ENCODE measurements at places on chromosomes 3 and 15.
A peak's percentile ranks its signal among the peaks of the same experiment; 100 is the strongest.

DNA sequence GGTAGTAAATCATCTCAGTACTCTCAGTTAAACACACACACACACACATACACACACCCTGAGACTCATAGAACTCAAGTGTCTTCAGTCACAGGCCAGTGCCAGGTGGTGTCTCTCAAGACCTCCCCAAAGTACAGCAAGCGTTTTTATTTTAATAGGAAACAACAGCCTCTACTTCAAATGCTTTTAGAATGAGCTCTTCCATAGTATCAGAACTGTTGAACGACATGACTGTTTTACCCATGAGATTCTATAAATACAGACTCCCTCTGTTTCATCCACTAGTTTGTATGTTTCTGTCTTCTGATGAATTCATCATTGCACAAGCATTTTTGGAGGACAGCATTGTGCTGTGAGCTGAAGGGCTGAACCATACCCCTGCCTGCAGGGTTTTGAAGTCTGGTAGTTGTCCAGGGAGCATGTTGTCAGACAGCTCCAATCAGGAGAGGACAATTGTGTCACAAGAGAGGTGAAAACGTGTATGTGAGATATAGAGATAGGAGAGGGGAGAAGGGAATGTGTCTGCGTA, 201.0 kb upstream of the BCL6 start:
- DNase-seq, result no peak

- DNase-seq, result no peak
These were observed 111.0 kb upstream of the CPNE4 start for GRCh38 chr3:132145833-132146232.

DNA sequence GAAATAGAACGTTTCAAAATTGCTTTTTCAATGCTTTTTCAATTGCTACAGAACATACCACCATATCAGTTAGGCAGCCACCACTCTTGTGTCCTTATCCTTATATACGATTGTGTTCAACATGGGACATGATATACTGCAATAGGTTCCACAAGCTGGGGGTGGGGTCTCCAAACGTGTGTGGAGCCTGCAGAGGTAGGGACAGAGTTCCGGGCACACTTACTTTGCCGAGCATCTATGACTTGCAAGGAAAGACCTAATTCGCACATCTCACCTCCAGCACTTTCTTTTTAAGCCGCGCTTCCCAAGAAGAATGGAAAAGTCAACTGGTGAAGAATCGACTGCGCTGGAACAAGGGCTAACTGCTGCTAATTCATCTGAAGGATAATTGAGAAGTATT, 39.6 kb upstream of the SFMBT1 start:
- DNase-seq, result no peak

- DNase-seq, result no peak
These were observed 152.4 kb downstream of the TJP1 start for GRCh38 chr15:29669823-29670222.

DNA sequence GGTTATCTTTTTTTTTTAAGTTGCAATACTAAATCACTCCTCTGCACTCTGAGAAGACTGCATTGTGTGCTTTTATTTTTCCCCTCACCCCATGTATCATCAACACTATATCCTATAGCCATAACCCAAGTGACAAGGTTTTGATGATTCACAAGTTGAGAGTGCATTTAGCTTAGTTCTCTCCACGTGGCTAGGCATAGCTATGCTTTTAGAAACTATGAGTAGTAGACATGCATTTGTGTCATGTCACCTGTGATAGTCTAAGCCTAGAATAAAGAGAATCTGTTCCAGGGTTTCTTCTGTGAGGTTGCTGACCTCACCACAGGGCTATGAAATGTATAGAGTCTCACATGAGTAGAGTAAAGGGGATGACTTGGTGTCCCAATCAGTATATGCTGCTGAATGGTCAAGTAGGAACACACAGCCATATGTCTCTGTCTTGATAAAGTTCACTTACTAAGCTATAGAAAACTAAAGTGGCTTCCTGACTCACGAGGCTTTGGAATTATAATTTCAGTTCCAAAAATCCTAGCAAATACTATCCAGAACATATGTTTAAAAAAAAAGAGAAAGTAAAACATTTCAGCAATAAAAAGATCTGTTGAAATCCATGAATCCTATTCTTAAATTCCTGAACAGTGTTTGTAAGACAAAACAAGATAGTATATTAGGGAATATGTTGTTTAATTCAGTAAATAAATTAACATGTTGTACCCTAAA, 206.3 kb downstream of the LSAMP start:
- DNase-seq, result no peak

- no peak for DNase-seq
These were observed 22.0 kb downstream of the GPR15 start for GRCh38 chr3:98553753-98554152.

DNA sequence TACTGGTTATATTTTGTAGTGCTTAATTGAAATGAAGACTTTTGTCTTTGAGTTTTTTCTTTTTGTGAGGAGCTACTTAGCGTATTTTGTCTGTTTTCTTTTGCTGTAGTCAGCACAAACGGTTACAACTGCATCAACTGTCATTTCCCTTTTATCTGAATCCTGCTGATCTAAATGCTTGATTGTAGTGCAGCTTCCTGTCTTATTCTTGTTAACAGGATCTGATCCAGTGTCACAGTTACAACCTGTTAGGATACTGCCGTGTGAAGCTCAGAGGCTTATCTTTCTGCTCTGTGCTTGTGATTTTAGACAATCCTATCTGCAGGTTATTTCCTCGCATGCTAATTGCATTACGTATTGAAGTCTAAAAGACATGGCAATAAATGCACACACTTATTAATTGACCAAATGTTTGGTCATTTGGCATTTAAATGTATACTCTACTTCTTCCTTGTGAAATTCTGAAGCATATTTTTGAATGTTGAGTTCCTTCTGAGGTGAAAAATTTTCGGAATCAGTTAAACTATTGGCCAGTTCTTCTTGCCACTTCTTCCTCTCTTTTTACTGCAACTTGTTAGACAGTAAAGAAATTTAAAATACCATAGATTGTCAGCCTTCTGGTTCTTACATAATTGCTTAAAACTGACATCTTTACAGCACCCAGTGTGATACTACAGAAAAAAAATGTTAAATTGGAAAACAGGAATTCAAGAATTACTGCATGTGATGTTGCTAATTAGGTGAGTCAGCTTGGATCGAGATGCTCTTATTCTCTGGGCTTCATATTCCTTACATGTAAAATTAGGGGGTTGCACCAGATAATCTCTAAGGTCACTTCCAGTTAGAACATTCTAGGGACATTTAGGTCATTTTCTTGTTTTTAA, 168.2 kb downstream of the MBNL1 start:
- no peak for DNase-seq

DNA sequence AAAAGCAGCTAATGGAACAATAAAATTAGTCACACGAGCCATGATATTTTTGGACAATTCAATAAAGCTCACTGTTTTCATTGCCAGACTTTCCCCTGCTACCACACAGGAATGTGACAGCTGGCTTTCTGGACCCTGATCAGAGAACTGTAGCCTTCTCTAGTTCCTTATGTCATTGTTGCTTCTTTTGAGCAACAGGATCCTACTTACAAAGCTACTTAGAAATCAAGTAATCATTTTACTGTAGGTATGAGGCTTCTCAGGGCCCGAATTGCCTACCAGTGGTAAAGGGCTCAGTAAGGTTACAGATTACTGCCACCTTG, 94.3 kb upstream of the AADACL2 start:
- no peak for DNase-seq

- DNase-seq, result no peak
These were observed 150.2 kb downstream of the CHST2 start for GRCh38 chr3:143269741-143270140.

GRCh38 chr15:89051875-89052274, 36.4 kb upstream of the ABHD2 start:
- no peak for DNase-seq

DNA sequence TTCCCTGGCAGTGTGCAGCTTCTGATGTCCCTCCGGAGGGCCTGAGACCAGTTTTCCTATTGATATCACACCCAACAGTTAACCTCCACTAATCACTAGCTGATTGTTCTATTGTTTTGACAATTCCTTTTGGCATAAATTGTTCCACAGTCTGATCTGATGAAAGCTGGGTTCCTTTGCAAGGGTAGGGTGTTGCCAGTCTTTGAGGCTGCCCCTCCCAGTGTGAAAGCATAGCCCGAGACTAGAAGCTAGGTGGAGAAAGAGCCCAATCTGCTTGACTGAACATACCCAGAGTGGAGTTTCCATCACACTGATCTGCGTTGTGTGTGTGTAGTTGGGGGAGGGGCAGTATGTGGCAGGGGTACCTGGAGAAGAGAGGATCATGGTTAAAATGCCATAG, 10.3 kb upstream of the PRICKLE2 start:
- no peak for DNase-seq

DNA sequence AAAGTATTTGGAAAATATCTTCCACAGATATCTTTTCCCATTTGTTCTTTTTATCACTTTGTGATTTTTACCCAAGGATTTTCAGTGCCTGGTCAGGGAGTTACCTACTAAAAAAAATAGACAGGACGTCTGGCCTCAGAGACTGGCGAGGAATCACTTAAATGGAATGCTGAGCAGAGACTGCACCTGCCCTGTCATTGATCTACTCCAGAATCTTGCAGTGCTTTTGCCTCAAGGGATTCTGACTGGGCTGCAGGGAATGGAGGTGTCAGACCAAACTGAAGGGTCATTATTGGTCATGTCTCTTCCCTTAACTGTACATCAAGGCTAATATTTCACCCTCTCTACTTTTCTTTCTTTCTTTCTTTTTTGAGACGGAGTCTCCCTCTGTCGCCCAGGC, 12.1 kb upstream of the RYR3 start:
- DNase-seq, result no peak

GRCh38 chr3:42096796-42097565, 5.8 kb downstream of the TRAK1 start:
- peak; percentile 75 for DNase-seq

DNA sequence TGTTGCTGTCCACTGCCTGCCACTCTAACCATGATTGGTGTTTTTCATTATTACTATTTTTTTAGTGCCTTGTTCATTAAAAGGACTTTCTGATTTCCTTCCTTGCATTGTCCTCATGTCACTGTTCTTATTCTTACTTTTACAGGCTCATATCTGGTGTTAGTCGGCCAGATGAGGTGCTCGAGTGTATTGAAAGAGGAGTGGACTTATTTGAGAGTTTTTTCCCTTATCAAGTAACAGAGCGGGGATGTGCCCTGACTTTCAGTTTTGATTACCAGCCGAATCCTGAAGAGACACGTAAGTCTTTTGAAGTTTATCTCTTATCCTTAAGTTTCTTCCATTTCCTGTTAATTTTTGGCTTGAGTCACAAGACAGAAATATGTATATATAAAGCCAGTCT, 23.2 kb downstream of the QTRT2 start:
- no peak for DNase-seq

GRCh38 chr15:85474700-85475316, 94.4 kb downstream of the AKAP13 start:
- DNase-seq, result no peak

DNA sequence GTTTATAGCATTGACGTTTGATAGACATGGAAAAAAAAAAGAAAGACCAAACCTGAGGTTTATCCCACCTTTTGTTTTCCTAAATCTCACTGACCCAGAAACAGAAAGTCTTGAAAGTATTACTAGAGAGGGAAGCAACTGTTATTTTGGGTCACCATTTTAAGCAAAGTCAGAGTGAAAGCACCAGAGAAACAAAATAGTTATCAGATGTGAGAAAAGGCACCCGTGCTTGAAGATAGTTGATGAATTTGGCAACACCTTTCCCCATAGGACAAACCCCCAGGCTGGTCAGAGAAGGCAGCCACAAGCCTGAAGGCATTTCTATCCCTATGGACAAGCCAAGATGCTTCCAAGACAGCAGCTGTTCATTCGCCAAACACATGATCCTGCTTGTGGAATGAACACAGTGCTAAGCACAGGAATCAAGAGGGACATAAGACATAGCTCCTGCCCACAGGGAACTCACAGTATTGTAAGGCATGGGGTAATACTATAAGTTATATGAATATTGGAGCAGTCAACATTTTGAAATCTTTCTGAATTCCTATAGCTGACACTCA, 170.9 kb downstream of the ERC2 start:
- no peak for DNase-seq

DNA sequence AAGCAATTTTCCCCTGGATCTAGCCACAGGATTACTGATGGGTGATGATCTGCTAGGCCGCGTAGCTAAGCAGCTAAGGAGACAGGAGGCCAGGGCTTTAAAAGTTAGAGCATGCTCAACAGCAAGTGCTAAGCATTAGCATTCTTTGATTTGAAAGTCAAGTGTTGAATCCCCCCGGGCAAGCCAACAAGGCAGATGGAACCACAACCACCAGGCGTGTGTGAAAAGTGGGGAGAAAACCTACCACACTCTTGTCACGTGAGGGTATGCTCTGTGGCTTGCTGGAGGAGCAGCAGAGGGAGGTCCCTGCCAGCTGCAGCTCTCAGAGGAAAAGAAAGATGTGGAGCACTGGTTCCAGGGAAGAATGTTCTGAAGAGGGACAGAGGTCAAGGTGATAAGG, 20.9 kb downstream of the SLC51A start:
- DNase-seq, result no peak

GRCh38 chr15:58410353-58410752, 21.4 kb upstream of the LIPC start:
- no peak for DNase-seq

DNA sequence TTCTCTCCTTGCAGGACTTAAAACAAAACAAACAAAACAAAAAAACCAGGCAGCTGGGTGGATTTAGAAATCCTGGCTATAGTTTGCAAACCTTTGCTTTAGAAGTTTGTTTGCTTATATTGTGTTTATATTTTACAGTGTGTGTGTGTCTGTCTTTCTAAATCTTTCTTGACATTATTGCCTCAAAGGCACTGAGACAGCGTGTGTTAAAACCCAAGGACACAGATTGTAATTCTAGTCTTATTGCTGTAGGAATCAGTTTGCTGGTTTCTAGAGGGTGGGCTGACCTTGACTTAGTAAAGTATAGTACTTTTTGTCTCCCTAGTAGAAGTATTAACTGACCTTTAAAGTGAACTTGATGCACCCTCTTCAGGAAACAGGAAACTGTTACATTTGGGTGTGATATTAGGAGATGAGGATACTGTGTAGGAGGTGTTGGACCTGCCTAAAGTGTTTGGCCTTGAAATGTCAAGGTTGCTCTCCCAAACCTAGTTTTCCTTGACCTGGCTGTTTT, 71.0 kb downstream of the TCF12 start:
- DNase-seq, result no peak
